NCI-H1417 treated with DMSO at 0.1 percent for 48 hours (cell line): ENCODE measurements at places on chromosomes 13 and 19.

DNA sequence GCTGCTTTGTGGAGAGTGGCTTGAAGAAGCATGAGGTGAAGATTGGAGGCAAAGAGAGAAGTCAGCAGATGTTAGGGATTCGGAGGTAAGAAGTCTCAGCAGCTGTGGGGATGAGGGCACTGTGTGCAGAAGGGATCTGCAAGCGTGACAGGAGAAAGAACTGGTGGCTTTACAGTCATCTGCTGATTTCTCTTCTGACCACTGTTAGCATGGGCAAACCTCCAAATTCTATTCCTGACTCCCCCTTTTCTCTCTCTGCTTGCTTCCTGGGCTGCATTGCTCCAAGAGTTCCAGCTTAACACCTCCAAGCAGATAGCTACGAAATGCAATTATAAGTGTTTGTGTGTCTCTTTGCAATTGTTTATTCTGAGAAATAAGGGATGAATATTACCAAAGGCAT, 159.6 kb downstream of the GGACT start:
- no peak for DNase-seq

GRCh38 chr13:103236213-103236612, 170.0 kb upstream of the SLC10A2 start:
- no peak for DNase-seq

- DNase-seq: no peak
These were observed 2.7 kb downstream of the ING1 start for GRCh38 chr13:110716247-110716515.

DNA sequence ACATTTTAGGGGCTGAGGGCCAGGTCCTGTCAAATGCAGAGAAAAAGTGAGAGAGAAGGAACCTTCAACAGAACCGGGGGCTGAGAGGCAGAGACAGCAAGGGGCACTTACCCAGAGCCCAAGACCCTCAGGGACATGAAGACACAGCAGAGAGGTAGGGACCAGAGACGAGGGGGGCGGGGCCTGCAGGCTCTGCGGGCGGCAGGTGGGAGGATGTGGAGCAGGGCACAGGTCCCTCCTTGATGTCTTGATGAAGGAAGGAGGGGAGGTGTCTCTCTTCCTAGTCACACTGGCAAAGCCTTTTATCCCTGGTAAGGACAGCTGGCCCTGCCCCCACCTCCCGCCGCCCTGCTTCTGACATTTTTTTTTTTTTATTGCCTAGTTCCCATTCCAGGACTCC, at the start of gene KLK14:
Gene KLK14, minus strand, starts transcription at position 277 of the 400 bp plus-strand sequence. Its CDS starts 273 bp downstream, at position 4.
- DNase-seq: no peak

- no peak for DNase-seq
These were observed 45.0 kb downstream of the LACC1 start for GRCh38 chr13:43924549-43925245.

DNA sequence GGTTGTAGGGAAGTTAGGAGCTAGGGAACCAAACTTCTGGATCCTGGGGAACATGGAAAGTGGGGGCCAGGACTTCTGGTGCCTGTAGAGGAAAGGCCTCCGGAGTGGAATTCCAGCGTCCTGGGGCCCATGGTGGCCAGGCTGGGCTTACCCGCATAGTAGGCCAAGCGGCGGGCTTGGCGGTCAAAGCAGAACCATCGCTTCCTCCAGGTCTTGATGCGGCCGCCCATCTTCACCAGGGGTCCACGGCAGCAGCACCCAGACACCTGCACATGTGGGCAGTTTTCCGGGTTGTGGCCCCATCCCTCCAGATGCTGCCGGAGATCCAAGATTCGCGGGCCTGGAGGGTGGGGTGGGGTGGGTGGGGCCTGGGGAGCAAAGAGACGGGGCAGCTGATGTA, 13.8 kb upstream of the LYPD3 start:
- DNase-seq: no peak

GRCh38 chr13:31538067-31539042, 201.0 kb upstream of the RXFP2 start:
- DNase-seq: no peak

DNA sequence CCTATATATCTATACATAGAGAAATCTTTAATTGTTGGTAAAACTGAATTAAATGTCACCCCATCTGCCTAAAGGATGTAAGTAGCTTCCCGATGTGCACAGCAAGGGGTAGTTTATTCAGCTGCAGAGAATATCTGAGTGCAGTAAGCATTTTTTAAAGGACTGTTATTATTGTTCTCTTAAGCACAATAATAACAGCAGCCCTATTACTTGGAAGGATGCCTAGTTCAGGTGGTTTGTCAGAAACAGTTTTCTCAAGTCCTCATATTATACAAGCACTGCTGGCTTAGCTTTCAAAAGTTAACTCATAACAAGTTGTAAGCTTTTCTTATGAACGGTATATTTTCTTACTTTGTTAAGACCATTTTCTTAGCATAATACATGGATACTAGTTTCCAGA, 142.6 kb downstream of the CRYL1 start:
- peak; percentile 2 for DNase-seq

DNA sequence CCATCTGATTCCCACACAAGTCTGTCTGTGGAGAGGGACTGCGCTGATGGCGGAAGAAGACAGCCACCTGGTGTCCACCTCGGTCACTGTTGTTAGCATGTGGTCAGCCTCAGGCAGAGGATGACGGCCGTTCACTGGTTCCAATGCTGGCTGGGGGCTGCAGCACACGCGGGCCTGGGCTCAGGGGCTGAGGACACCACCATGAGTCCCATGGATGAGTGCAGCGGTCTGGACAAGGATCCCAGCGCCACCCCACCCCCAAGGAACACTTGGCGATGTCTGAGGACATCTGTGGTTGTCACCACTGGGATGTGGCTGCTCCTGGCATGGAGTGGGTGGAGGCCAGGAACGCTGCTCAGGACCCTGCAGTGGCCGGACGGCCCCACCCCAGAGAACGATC, 10.9 kb downstream of the DPP9 start:
- DNase-seq: no peak

DNA sequence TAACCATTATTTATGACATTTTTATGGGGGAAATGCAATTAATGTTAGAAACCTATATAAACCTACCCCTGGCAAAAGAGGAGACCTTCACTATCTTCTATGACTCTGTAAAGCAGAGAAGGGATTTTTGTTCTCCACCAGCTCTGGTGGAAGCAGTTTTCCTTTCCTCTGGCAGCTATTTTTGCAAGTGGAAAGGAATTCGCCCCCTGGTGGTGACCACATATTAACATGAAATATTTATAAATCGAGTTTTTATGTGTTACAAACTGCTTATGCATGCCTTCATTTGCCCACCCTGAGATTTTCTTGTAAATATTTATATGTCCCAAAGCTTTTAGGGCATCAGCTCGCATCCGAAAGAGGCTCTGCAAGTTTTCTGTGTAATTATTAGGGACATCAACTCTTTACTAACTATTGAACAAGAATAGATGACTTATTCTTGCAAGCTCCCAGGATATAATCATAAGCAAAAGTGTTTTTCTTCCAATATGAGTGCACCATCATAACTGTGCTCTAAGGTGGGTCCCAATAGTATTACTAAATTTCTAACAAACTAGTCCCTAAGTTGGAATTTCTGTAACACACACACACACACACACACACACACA, 62.4 kb downstream of the SERTM1 start:
- DNase-seq: no peak

DNA sequence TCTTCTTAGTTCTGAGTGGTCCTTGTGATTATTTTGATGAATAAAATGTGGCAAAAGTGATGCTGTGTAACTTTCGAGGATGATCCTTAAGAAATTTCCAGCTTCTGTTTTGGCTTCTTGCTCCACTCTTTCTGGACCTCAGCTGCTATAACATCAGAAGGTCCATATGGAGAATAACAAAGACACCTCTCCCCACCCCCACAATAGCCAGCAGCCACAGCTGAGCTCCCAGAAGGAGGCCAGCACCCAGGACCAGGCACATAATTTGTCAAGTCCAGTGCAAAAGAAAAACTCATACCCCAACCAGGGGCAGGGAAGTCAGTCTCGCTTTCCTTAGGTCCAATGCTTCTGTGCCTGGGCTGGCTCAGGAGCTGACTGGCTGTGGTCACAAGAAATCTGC, 357.6 kb downstream of the RFC3 start:
- no peak for DNase-seq

GRCh38 chr19:55068950-55069864, 6.3 kb upstream of the RDH13 start:
- no peak for DNase-seq
